BE2C (cell line): ENCODE measurements at places on chromosomes 5 and 9.

- no peak for DNase-seq
Observed at GRCh38 chr5:133381041-133381440, 231.3 kb downstream of the FSTL4 start.

- no peak for DNase-seq
Observed at GRCh38 chr9:107102011-107102410, 181.1 kb upstream of the RAD23B start.

- no peak for DNase-seq
Observed at GRCh38 chr9:93862877-93863545, 92.1 kb downstream of the BARX1 start.

DNA sequence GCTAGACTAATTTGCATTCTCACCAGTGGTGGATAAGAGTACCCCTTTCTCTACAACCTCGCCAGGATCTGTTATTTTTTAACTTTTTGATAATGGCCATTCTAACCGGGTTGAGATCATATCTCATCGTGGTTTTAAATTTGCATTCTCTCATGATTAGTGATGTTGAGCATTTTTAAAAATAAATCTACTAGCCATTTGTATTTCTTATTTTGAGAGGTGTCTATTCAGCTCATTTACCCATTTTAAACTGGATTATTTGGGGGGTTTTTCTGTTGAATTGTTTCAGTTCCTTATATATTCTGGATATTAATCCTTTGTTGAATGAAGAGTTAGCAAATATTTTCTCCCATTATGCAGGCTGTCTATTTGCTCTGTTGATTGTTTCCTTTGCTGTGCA, 139.6 kb downstream of the ARSB start:
- no peak for DNase-seq

GRCh38 chr9:89659891-89660685, 55.3 kb downstream of the GADD45G start:
- DNase-seq, result no peak

DNA sequence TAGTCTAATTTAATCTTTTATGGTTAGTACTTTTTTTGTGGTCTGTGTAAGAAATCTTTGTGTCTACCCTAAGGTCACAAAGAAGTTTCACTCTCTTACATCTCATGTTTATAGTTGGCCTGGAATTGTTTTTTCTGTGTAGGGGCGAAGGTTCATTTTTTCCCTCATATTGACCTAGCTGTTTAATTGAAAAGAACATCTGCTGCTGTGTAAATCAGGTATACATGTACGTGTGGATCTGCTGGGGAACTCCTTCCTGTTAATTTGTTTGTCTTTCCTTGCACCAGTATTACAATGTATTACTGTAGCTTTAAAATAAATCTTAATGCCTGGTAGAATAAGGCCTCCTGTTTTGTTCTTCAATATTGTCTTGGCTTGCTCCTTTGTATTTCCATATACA, 37.8 kb downstream of the EXOSC2 start:
- no peak for DNase-seq

GRCh38 chr9:132944294-132945185, at the start of gene TSC1:
Gene TSC1 (minus strand): TSS chr9:132944616. CDS start chr9:132928872, 15,744 bp downstream.
- DNase-seq, result peak; percentile 99

DNA sequence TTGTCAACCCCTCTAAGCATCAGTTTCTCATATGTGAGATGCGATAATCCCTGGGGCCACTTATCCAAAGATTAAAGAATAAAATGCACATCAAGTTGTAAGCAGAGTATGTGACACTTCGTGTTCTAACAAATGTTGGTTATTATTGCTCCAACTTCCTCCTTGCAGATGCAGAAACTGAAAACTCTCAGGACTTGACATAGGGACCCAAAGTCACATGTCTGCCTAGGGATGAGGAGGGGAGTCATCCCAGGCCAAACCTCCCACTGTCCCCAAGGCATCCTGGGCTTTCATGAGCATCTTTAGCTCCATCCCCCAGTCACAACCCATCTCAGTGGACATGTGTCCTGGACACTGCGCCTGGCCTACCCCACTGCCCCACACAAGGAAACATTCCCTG, 27.5 kb upstream of the SYK start:
- no peak for DNase-seq

- peak; percentile 16 for DNase-seq
Observed at GRCh38 chr9:130896233-130897014, at the start of gene QRFP. Gene QRFP (minus strand): TSS chr9:130896812. CDS start chr9:130893838, 2,974 bp downstream.

- DNase-seq, result no peak
Observed at GRCh38 chr9:104009826-104010225, 84.3 kb upstream of the SMC2 start.

DNA sequence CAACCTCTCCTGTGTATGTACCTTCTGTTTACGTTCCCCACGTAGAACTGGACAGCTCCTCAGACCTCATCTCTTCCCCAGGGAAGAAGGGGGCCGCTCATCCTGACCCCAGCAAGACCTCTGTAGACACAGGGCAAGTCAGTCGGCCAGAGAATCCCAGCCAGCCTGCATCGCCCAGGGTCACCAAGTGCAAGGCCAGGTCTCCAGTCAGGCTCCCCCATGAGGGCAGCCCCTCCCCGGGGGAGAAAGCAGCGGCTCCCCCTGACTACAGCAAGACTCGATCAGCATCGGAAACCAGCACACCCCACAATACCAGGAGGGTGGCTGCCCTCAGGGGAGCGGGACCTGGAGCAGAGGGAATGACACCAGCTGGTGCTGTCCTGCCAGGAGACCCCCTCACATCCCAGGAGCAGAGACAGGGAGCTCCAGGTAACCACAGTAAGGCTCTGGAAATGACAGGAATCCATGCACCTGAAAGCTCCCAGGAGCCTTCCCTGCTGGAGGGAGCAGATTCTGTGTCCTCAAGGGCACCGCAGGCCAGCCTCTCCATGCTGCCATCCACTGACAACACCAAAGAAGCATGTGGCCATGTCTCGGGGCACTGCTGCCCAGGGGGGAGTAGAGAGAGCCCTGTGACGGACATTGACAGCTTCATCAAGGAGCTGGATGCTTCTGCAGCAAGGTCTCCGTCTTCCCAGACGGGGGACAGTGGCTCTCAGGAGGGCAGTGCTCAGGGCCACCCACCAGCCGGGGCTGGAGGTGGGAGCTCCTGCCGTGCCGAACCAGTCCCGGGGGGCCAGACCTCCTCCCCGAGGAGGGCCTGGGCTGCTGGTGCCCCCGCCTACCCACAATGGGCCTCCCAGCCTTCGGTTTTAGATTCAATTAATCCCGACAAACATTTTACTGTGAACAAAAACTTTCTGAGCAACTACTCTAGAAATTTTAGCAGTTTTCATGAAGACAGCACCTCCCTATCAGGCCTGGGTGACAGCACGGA, 86.7 kb downstream of the GOLPH3 start:
- DNase-seq, result no peak

DNA sequence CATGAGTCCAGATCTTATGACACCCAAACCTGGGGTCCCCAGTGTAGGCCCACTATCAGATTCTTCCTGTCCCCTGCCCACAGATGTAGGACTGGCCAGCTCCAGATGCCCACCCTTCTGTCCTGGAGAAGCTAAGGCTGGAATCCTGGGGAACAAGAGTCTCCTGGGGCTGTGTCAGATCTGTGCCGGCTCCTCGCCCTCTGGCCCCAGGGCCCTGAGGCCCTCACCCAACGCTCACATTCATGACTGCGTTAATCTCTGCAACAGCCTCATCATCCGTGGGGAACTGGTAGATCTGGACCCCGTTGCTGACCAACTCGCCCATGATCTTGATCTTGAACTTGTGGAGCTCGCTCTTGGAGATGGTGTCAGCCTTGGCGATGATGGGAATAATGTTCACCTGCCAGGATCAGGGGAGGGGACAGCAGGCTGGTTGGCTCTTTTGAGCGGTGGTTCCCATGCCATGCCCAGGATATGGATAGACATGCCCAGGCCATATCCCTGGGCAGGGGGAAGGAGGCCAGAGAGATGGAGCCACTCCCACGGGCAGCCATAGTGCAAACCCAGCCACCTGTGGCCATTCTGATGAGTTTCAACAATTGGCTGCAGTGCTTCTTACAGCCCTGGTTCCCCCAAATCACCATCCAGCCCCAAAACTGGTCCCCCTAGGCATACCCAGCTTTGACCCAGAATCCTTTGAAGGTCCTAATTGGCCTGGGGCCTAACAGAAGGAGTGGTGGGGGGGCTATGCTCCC, 14.6 kb downstream of the SEPTIN8 start:
- DNase-seq, result no peak

DNA sequence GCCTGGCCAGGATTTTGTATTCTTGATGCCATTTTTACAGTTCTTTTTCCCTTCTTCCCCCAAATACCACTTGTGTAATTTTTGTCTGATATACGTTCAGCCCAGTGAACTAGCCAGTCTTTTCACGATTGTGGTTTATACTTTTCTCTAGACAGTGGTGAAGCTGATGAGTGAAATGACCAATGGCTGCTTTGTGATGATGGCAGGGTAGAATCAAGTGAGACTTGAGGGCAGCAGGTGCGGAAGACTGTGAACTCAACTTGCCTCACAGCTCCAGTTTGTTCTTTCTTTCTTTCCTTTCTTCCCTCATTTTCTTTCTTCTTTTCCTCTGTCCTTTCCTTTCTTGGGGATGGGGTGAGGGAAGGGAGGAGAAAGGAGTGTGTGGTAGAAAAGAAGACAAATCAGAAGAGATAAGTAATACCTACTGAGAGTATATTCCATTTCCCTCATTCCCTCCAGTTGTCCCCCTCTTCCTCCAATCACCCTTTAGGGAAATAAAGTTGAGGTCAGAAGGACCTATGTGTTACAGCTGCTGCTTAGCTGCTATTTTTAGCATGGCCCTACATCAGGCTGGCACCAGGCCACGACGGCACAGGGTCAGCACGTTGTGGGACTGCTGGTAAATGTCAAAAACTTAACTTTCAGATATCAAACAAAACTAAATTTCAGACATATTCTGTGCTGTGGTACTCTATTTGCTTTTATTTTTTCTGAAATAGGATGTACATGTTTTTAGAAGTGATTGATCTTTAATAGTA, 12.3 kb downstream of the ZSWIM6 start:
- peak; percentile 50 for DNase-seq

GRCh38 chr5:10699987-10700386, 61.0 kb downstream of the DAP start:
- DNase-seq, result no peak

GRCh38 chr9:127898433-127899127, 823 bp downstream of the ST6GALNAC6 start:
- peak; percentile 53 for DNase-seq
